Mucosa of gallbladder (tissue), 1 donor: ENCODE measurements at places on chromosomes 6 and 20. TPM values are rescaled to one million over a fixed set of nuclear protein-coding genes. Genes with fewer than 3 reads are reported as not detected.

Gene MICB
- 2.7 TPM for total RNA-seq

DNA sequence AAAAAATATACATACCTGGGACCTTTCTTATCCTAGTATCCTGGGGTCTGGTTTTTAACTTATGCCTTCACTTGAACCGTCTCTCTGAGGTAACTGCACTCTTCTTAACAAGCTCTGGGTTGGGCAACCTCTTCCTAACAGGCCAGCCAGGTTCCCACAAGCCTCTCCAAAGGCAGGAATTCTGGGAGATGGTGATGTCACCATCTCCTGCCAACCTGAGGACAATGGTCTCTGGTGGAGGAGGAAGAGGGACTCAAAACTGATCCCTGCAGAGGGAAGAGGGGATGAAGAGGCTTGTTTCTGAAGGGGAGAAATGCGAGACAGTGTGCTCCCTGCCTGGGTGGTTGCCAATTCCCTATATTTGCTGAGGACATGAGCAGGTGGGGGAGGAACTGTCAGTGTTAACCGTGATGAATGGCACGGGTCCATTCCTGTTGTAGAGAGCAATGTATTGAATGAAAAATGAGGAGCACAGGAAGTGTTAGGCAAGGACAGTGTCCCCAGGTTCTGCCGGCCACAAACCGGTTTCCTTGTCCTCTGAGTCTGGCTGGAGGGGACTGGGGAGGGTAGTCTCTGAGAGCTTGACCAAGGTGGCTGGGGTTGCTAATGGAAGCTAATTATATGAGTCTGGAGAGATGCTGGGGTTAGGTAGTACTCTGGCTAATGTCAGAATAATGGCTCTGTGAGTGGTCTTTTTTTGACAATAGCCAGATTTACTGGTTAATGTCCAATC is 95.5 kb downstream of the KCNB1 start:
- DNase-seq = no peak

DNA sequence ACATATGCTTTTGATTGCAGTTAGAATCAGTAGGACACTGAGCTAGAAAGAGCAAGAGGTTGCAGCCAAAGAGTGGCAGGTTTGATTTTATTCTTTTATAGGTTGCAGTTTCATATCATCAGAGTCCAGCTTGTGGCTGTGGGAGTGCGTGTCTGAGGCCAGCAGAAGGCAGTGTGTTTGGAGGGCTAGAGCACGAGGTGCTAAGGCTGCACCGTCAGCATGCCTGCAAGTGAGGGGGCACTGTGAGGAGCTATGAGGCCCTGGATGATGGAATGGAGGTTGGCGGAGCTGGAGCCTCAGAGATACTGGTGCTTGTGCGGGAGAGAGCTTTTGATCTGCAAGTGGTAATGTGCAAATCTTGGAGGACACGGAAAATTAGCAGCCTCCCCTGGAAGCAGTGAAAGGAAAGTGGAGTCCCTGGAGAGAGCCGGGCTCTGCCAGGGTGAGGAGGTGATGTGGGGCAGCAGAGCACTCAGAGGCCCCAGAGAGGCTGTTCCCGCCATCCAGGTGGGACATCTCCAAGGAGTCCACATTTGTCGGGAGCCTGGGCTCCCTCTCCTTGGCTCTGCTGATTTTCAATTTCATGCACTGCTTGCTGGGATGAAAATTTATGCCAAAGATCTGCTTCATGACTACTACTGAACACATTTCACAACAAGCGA is 43.6 kb downstream of the PXDC1 start:
- no peak for DNase-seq

- DNase-seq = peak; percentile 51
These were observed 171.2 kb upstream of the THBS2 start for GRCh38 chr6:169424821-169425240.

DNA sequence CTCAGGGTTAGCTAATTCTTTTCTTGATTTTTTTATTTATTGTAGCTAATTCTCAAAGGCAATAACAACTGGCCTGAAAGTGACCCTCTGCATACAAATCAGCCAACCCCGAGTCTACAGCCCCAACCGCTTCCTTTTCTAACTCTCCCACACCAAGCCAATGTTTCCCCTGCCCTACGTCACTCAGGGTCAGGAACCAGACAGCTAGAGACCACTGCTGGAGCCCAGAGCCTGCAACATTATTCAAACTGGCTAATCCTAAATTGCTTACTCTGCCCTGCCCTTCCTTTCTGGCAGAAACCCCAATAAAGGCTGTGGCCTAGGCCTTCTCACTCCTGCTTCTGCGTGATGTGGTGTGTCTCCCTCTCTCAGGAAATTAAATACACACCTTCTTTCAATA is 320.7 kb downstream of the CBLN4 start:
- peak; percentile 10 for DNase-seq

GRCh38 chr6:118917546-118918328 is 17.2 kb downstream of the MCM9 start:
- no peak for DNase-seq

Gene EGFL8
- total RNA-seq = 13.6 TPM
